ENCODE measurements at places on chromosomes 16 and 17. TPM values are rescaled to one million over a fixed set of nuclear protein-coding genes. Genes with fewer than 3 reads are reported as not detected.
A peak's percentile ranks its signal among the peaks of the same experiment; 100 is the strongest.

DNA sequence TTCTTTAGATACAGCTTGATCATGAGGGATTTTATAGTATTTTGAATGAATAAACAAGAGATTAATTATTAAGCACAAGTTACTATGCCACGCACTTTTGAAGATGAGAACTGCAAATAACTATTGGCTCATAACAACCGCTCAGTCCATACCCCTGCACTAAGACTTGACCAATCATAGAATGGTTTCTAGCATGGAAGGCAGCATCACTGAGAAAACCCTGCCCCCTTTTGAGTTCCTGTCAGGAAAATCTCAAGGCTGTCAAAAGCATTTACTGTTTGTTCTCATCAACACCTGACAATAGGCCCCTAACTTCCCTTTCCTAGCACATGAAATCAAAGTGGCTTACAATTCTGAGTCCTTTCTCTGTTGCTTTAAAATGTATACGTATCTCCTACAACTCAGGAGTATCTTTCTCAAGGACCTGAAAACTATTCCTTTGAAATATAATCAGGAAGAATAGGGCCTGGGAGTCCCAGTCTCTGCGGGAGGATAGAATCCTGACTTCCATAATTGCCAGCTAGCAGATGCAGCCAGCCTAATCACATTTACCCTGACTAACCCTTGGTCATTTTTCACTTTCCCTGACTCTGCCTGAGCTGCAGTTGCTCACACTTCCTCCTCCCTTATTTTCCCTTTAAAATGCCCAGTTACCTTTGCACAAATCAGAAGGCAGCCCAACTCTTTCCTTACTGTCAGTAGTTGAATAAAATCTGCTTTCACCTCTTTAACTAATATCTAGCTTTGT, 9.1 kb upstream of the MMD start:
- no peak for DNase-seq

The TOX3 gene
- not detected for polyA plus RNA-seq

DNA sequence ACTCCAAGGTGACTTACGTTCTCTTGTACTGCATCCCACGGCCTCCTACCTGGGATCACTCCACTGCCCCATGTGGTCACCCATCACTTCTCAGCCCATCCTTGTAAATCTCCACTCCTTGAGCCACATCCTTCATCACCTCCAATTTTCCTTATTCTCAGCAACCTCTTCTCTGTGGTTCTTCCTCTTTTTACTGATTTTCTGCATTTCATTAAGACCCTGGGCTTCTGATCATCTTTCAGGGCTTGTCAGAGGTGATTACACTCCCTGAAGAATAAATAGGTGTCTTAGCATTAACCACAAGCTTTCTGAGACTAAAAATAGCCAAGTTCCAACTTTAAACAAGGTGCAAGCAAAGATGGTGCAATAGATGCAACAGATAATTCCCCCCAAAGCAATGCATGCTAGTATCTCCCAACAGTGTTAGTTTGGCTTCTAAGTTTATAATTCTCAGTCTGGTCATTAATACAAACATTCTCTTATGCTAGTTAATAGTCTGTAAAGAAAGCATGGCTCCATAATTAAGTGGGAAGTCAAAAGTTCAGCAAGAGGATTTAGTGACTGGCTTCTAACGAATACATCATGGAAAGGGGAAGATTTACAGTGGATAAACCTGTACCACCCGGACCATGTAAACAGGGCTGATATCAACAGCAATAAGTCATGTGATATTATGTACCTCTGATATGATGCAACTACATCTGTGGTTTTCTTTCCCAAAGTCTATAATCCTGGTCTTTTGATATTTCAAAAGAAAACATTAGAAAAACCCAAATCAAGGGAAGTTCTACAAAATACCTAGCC, 47.4 kb upstream of the FOXJ1 start:
- DNase-seq: no peak

The GOSR1 gene
- polyA plus RNA-seq: 20.6 TPM

The UNC13D gene
- 5.8 TPM for polyA plus RNA-seq

GRCh38 chr16:8943966-8944759, 19.5 kb downstream of the USP7 start:
- DNase-seq: no peak

- DNase-seq: no peak
These were observed 488 bp upstream of the SEBOX start for GRCh38 chr17:28365487-28365886.

- no peak for DNase-seq
These were observed 26.9 kb upstream of the TIMP2 start for GRCh38 chr17:78951967-78952551.

- DNase-seq: no peak
These were observed 27.7 kb upstream of the GOSR1 start for GRCh38 chr17:30449480-30449879.

DNA sequence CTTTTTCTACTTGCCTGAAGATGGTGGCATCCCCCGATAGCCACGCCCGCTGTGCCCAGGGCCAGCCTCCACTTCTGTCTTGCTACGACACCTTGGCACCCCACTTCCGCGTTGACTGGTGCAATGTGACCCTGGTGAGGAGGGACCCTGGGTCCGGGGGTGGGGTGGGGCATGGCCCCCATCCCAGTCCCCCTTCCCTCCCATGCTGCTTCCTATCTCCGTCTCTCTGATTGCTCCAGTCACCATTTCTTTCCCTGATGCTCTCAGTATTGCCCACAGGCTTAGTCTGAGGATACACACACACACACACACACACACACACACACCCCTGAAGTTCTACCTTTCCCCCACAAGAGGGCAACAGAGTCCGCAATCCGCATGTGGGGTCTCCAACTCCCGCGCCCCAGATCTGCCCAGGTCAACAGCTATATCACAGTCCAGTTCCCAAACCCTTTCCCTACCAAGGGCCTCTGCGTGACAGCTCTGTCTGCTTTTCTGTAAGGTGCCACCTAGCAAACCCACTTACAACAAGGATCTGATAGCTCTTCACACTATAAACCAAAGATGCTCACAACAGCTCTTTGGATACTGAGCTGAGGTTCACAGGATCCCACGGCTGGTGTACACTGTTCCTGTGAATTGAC, 3.4 kb downstream of the SGCA start:
- peak; percentile 59 for DNase-seq

DNA sequence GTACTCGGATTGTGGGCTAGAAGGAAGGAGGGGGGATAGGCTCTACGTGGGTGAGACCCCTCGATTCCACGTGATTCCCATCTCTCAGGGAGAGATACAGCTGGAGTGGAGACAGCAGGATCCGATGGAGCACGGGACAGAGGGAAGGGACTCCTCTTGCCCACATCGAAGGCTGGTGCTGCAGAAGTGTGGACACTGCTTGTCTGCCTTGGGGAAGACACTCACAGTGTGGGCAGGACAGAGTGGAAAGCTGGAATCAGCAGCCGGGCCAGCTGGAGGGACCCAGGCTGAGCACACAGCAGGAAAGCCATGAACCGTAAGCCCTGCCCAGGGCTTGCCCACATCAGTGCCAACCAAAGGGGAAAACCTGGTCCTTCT, 42.1 kb upstream of the RPH3AL start:
- no peak for DNase-seq

DNA sequence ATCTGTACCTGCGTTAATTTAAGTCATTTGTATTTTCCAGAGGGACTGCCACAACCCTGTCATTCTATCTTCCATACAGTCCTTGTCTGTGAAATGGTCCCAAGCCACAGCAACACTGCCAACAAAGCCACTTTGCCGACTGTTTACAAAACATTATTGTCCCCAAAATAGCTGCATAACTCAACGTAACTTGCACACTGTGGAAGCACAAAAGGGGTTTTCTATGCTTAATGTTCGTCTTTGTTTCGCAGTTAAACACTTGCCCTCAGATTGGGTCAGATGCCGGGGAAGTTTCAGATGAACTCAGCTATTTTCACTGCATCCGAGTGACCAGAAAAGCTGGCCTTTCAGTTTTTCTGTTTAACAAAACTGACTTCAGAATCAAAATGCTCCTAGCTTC, 4.6 kb downstream of the SEC14L5 start:
- DNase-seq: no peak

The KIF1C gene
- 384 TPM for polyA plus RNA-seq

The SLC12A3 gene
- not detected for polyA plus RNA-seq

The FBXO31 gene
- 20.0 TPM for polyA plus RNA-seq

GRCh38 chr16:88870608-88871348, 4.3 kb upstream of the PABPN1L start:
- DNase-seq: no peak

The KRTAP2-1 gene
- polyA plus RNA-seq: not detected

The PRRT2 gene
- polyA plus RNA-seq: 0.24 TPM

The NPIPB13 gene
- polyA plus RNA-seq: 1.9 TPM

GRCh38 chr16:23847948-23848347, 12.2 kb downstream of the PRKCB start:
- DNase-seq: no peak

- DNase-seq: no peak
These were observed 271.6 kb downstream of the ABCC12 start for GRCh38 chr16:47884116-47884725.

The CFAP52 gene
- not detected for polyA plus RNA-seq

GRCh38 chr16:52914428-52914827, 138.3 kb downstream of the CHD9NB start:
- DNase-seq: no peak

The SRL gene
- polyA plus RNA-seq: 394 TPM

DNA sequence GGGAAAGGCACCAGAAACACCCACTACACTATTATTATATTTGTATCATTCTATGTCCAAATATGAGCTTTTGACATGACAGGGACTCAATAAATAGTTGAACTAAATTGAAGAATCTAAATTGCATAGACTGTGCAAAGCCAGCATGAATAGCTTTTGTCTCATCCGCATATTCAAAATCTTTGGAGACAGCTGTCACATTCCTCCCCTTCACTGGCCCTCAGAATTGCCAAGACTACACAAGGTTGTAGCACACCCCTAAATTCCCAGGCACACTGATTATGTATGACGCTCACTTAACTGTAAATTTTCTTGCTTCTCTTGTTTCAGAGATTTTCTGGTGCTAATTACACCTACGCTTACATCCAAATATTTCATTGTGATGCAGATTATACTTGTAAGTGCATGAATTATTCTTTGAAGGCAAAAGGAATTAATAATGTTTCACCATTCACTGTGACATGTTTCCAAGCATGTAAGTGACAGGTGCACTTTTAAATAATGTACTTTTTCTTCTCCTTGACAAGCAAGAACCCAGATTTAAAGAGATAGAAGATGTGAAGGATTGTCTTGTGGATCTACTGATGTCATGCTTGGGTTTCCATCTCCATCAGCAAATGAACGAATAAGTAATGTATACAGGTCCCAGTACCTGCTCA, 47.5 kb downstream of the CA10 start:
- DNase-seq: no peak

GRCh38 chr17:29828676-29829284, 101.2 kb downstream of the SSH2 start:
- no peak for DNase-seq

The SEPTIN12 gene
- polyA plus RNA-seq: not detected

The RFFL gene
- polyA plus RNA-seq: 2.6 TPM

The POLR3K gene
- polyA plus RNA-seq: 10.9 TPM

GRCh38 chr17:2841606-2842005, 45.4 kb downstream of the RAP1GAP2 start:
- DNase-seq: no peak

The CCL8 gene
- polyA plus RNA-seq: not detected

The ADORA2B gene
- 0.61 TPM for polyA plus RNA-seq

DNA sequence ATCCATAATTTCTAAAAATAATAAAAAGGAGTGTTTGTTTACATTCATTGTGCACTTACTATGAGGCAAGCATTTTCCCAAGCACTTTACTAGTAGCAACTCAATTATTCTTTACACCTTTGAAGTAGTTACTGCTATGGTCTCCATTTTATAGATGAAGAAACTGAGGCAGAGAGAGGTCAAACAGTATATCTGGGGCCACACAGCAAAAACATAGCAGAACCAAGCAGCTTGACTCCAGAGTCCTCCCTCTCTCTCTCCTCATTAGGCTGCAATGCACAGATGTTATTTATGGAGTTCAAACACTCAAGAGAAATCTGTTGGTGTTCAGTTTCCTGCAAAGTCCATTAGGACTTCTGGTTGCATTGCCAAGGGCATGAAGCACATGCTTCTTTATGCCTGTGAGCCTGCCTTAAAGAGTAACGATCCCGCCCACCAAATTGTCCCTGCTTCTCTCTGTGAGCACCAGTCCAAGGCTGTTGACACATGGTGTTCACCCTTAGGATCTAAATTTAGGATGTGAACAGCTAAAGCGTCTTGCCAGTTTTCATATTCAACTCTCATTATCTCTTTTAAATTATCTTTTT, 44.0 kb downstream of the GPRC5B start:
- DNase-seq: peak; percentile 62

DNA sequence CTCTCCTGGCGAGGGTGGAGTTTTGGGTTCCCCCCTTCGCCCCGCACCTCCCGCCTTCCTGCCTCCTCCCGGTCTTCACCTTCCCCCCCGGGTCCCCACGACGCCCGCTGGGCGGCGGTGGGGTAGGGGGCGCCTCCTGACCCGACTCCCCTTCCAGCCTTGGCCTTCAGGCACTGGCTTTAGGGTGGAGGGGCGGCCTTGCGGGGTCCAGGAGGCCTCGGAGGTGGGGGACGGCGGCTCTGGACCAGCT, 2.4 kb downstream of the SLC16A3 start:
- DNase-seq: no peak

GRCh38 chr16:81770008-81770407, 9.1 kb upstream of the PLCG2 start:
- no peak for DNase-seq

GRCh38 chr16:73743665-73744496, 552.7 kb upstream of the PSMD7 start:
- DNase-seq: no peak

GRCh38 chr16:25012525-25012991, 2.6 kb downstream of the ARHGAP17 start:
- DNase-seq: no peak

- no peak for DNase-seq
These were observed 43.9 kb downstream of the CLEC16A start for GRCh38 chr16:10988164-10988803.

- no peak for DNase-seq
These were observed 483.1 kb downstream of the CDH11 start for GRCh38 chr16:64638766-64639165.
